Endothelial cell of umbilical vein (primary cell): ENCODE measurements at places on chromosomes 4 and X. TPM values are rescaled to one million over a fixed set of nuclear protein-coding genes. Genes with fewer than 3 reads are reported as not detected.

The TCEAL7 gene
- polyA plus RNA-seq: 4.2 and 4.6 TPM in 2 replicates

The ASMT gene
- polyA plus RNA-seq: 0.10 TPM in 1 of 2 replicates, not detected in the other

The TLR6 gene
- 0.16 and 0.19 TPM in 2 replicates for polyA plus RNA-seq

The EFHC2 gene
- polyA plus RNA-seq: 0.03 TPM in 1 of 2 replicates, not detected in the other

The SSX2B gene
- not detected in 2 replicates for polyA plus RNA-seq

The RAB39B gene
- polyA plus RNA-seq: not detected in 2 replicates

The PPP4R3C gene
- not detected in 2 replicates for polyA plus RNA-seq

The NHS gene
- 0.07 and 0.08 TPM in 2 replicates for polyA plus RNA-seq

The SORCS2 gene
- not detected in 2 replicates for polyA plus RNA-seq

The ELK1 gene
- 18.3 and 21.0 TPM in 2 replicates for polyA plus RNA-seq
